Thymus (tissue), 14 donors: ENCODE measurements at places on chromosomes 12 and 14. TPM values are rescaled to one million over a fixed set of nuclear protein-coding genes. Genes with fewer than 3 reads are reported as not detected.

GRCh38 chr14:84975241-84975902 lies 554.6 kb upstream of the FLRT2 start:
- DNase-seq, result no peak
- no peak overlapping the region for H3K27ac ChIP-seq
- no peaks in the 10 kb centered on the region for H3K36me3 ChIP-seq
- no peaks in the 10 kb centered on the region for H3K4me1 ChIP-seq
- H3K4me3 ChIP-seq, result no peak overlapping the region

GRCh38 chr14:26128931-26129671 lies 468.7 kb downstream of the NOVA1 start:
- no peaks in the 10 kb centered on the region for H3K4me1 ChIP-seq
- no peak overlapping the region for H3K27ac ChIP-seq
- no peaks in the 10 kb centered on the region for H3K36me3 ChIP-seq
- no peak overlapping the region for H3K4me3 ChIP-seq
- H3K27me3 ChIP-seq, result no peaks in the 10 kb centered on the region

- no peak for DNase-seq
- no peak overlapping the region for H3K4me3 ChIP-seq
- peaks cover 10% of the 10 kb centered on the region for H3K36me3 ChIP-seq
- peak overlapping the region; percentile 52 for H3K27ac ChIP-seq
- peaks cover 5% of the 10 kb centered on the region for H3K4me1 ChIP-seq
- no peaks in the 10 kb centered on the region for H3K27me3 ChIP-seq
These were observed 29.3 kb downstream of the YLPM1 start for GRCh38 chr14:74792249-74793039.

GPR135 gene
- 0.52 TPM for polyA plus RNA-seq

PLEKHH1 gene
- polyA plus RNA-seq, result 10.7 TPM
